ENCODE measurements at places on chromosomes 2 and 18.

- no peak for DNase-seq
Observed at GRCh38 chr18:43634994-43635393, 357.7 kb upstream of the SYT4 start.

DNA sequence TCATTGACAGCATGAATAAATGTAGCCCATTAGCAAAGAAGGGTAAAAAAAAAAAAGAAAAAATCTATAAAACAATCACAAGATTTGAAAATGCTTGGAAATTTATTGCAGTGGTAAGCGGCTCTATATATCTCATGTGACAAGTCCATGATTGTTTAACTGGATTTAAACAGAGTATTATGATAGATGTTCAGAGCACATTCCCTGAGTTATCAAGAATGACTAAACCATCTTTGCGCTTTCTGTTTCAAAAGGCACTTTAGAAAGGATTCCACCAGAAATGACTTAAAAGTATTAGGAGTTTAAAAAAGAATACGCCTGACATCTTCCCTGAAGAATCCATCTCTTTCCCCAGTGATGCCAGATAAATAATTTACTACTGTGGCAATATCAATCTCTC lies 409.5 kb upstream of the UBE2E3 start:
- no peak for DNase-seq

DNA sequence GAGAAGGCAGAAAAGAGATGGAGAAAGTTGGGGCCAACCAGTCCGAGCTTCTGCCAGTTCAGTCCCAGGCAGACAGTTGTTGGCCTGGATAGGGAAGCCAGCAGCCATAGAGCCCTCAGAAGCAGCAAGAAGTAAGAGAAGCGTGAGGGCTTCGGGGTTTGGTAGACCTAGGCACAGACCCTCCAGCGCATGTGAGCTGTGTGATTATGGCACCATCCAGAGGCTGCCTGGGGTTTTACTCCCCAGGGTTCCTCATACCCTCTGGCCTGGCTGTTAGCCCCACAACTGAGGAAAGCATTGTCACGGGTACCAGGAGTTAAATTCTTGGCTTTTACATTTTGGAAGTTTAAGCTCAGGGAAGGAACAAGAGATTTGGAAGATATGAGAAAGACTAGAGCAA lies 93.7 kb upstream of the RAB6C start:
- DNase-seq = no peak

DNA sequence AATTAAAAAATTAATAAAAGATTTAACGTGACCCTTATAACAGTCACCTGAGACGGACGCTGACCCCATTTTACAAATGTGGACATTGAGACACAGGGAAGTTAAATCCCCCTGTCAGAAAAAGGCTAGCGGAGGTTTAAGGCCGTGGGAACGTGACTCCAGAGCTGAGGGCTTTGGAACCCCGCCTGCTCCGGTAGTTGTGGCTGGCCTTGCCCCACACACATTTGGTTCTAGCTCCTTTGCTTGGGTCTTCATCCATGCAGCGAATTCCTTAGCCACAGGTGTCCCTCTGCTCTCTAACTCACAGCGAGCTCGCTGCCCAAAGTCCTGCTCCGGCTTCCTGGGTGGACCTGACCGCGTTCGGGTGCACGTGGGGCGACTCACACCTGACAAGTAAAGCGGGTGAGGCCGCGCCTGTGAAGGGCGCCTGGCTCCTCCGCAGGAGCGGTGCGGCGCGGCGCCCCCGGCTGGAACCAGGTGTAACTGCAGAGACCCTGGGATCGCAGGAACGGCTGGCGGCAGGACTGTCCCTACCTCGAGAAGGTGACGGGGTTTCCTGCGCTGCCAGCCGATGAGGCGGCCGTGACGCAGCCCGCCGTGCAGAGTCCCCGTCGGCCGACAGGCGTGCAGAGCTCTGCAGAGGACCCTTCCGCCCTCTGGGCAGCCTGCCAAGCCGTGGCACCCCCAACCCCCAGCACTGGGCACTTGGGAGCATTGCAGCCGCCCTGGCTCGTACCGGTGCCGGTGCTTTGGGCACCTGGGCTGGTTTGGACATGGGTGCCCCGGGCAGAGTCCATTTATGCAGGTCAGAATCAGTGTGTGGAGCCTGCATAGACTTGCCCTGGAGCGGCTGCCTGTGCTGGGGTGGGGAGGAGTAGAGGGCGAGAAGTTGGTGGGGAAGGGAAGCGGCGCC lies 2.4 kb upstream of the PROC start:
- peak; percentile 73 for DNase-seq

DNA sequence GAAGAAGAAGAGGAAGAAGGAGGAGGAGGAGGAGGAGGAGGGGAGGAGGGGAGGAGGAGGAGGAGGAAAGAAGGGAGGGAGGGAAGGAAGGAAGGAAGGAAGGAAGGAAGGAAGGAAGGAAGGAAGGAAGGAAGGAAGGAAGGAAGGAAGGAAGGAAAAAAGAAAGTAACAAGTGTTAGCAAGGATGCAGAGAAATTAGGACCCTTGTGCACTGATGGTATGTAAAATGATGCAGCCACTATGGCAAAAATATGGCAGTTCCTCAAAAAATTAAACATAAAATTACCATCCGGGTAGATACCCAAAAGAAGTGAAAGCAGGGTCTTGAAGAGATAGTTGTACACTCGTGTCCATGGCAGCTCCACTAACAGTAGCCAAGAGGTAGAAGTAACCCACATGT lies 67.4 kb downstream of the DYM start:
- no peak for DNase-seq

DNA sequence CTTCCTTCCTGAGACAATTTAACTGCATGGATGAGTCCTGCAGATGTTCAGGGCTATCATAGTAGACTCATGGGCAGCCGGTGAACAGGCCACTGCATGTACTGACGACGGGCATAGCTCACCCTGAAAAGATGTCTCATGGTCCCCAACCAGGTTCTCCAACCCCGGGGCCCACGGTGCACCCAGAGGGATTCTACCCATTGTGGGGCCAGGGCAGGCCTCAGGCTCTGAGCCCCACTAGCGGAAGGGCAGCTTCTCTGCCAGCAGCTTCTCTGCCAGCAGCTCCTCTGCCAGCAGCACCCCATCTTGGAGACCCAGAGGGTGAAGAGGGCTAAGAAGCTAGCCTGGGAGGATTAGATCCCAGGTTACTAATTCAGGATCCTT lies 3.2 kb upstream of the CNNM4 start:
- no peak for DNase-seq

DNA sequence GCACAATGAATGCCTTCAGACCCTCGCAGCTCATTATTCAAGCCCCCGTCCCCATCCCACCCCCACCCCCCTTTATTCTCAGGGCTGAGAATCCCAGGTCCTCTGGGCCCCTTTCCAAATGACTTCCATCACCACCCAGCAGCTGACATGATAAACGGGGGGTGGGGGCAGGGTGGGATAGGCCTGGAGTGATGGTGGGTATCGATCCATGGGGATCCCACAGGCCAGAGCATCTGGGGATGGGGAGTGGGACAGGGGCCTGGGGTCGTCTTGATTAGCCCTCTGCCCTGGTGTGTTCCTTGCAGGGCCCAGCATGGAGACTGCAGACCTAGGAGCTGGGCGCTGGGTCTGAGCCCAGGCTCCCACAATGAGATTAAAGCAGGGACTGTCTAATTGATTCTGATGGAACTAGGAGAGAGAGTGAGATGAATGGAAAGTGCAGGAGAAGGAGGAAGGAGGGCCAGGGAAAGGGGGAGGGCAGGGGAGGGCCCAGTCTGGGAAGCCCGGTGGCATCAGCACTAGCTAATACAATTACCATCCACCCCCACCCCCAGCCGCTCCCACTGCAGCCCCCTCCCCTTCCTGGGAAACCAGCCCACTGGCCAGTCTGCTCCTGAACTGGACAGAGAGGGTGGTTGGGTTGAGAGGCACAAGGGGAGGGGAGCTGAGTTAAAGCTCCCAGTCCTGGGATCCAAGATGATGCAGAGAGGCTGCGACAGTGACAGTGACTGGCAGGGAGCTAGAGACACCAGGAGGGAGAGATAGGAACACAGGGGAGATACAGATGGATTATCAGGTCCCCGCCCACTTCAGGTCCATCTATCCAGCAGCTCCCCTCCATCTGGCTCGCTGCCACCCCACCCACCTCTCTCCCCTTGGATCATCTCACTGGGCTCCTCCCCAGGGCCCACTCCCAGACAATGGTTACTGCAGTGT lies 13.1 kb upstream of the TNS1 start:
- no peak for DNase-seq

DNA sequence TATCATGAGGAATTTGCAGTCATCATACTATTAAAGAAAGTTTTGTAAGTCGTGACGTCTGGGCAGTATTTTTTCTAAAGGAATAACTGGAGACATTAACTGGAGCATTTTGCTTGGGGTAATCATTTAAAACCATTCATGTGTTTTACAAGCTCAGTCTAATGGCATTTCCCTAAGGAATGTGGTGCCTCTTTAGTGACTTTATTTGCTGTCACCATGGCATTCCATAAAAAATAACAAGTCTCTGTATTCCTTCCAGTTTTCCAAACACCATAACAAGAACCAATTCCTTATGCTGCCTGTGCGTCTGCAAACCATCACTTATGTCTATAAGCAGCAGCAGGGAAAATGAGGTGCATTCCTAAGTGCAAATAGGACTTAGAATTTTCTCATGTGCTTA lies 82.8 kb downstream of the EPB41L3 start:
- DNase-seq = no peak

DNA sequence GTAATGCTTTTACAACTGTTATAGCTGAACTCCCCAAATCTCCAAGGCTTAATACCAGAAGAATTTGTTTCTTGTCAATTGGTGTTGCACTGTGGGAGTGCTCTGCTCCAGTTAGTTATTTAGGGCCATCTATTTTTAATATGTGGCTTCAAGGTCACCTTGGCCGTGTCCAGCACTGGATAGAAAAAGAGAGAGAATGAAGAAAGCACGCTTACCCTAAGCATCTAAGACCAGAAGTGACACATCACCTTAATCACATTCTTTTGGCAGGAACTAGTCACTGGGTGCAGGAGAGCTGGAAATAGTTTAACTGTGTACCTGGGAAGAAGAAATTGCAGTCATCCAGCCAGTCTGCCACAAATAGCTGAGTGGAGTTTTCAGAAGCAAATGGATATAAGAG lies 78.8 kb downstream of the VWC2L start:
- no peak for DNase-seq

GRCh38 chr2:71605173-71605641 lies 151.8 kb downstream of the DYSF start:
- DNase-seq = no peak

DNA sequence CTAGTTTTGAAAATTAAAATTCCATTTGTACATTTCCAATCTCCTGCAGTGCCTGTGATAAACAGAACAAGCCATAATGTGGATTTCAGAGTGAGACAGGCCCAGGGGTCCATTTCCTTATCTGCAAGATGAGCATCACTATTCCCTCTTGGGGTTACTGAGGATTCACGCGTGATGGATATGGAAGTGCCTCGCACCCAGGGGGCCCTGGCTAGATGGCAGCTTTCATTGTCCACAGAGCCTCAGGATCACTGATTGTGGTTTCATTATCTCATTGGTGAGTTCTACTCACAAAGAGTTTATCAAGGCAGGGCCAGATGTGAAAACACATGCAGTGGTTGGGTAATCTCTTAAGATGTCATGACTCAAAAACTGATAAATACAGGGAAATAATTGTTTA lies 11.6 kb downstream of the CNGA3 start:
- DNase-seq = no peak

DNA sequence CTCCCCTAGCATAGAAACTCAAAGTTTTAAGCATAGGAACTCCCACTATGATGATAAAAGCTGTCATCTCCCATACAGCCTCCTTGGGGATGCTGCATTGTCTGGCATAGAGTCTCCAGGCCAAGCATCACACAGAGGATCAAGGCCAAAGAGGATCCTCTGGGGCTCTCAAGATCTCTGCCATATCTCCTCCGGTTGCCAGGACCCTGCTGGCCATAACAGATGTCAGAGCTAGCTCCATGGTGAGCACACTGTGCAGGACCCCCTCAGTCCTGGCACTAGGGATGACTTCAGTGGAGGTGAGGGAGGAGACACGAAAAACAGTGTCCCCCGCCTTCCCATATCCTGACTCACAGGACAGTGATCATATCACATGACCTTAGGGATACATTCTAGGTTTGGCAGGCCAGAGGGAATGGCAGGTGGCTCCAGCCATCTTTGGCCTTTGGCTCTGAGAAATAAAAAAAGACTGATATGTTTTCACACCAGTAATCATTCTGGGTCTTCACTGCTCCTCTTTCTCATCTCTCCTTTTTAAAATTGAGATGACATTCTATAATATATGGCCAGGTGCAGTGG lies 235.0 kb downstream of the MYCN start:
- DNase-seq = no peak

GRCh38 chr2:30505500-30506180 lies 58.6 kb downstream of the LCLAT1 start:
- no peak for DNase-seq

- no peak for DNase-seq
Observed at GRCh38 chr2:165114346-165114939, 89.4 kb downstream of the SCN3A start.

GRCh38 chr2:88099798-88100488 lies 27.9 kb downstream of the FABP1 start:
- DNase-seq = no peak

- DNase-seq = no peak
Observed at GRCh38 chr2:37657471-37657870, 14.0 kb downstream of the CDC42EP3 start.

- DNase-seq = no peak
Observed at GRCh38 chr2:70145851-70146739, 44.7 kb downstream of the C2orf42 start.

- DNase-seq = no peak
Observed at GRCh38 chr2:145495590-145495989, 975.7 kb upstream of the ZEB2 start.

- DNase-seq = no peak
Observed at GRCh38 chr2:226881287-226881686, 45.4 kb downstream of the RHBDD1 start.

- no peak for DNase-seq
Observed at GRCh38 chr2:64700133-64700809, 46.6 kb upstream of the SERTAD2 start.
